ENCODE measurements at places on chromosomes 16 and 17.

- no peak for DNase-seq
Observed at GRCh38 chr17:64326420-64327054, 63.5 kb upstream of the TEX2 start.

DNA sequence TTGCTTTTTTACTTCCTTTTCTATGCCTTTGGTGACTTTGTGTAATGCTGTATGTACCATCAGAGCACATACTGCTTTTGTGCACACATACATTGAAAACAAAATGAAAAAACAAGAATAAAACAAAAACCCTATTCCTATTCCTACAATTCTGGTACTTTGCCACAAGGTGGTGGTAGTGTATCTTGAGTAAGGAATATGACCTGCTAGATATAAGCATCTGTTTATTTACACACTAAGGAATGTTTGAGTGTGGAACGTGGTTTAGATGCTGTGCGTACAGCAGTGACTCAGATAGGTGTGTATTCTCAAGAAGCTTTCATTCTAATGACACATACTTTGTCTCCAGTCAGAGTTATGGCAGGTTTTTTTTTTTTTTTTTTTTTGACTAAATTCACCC lies 606.2 kb downstream of the WWOX start:
- no peak for DNase-seq

- no peak for DNase-seq
Observed at GRCh38 chr16:89687092-89687940, 827 bp downstream of the CDK10 start.

GRCh38 chr16:24825696-24826095 lies 20.1 kb upstream of the SLC5A11 start:
- DNase-seq = no peak

GRCh38 chr16:81481207-81481821 lies 36.7 kb downstream of the CMIP start:
- no peak for DNase-seq

DNA sequence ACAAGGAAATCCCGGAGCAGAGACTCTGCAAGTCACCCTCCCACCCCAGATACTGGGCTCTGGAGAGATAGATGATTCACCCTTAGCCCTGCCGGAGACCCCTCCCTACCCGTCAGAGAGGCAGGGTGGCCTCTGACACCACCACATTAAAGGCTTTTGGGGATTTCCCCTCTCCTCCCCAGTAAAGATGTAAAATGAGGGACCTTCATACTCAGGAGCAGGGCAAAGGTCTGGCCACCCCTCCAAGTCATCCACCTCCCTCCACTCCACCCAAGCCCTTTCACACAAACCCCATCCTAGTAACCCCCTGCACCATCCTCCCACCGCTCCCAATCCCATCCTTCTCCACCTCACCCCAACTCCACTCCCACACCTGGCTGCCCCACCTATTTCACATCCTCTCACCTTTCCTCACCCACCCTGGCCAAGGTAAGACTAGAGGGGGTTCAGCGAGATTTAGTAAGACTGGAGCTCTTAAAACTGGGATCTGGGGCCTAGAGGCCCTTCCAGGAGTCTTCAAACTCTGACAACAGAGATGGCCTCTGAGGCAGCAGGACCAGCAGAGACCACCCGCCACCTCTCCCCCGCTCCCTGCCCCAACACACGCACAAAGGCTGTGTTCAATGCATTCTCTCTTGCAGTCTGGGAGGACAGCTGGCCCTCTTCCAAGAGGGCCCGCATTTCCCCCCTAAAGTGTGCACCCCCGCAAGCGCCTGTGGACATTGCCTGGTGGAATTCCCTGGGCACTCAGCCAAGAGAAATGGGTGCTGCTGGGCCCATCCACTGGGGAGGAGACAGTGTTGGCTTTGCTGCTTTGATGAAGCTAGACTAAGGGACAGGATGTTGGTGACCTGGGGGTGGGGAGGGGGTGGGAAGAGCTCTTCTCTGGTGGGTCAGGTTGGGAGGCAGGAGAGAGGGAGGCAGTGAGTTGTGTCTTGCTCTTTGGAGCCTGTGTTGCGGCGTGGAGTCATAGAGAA lies 1.1 kb downstream of the ABAT start:
- no peak for DNase-seq

- DNase-seq = no peak
Observed at GRCh38 chr17:78242024-78242742, 10.8 kb downstream of the TMEM235 start.

GRCh38 chr16:58938811-58939210 lies 204.7 kb upstream of the GOT2 start:
- DNase-seq = no peak

- DNase-seq = no peak
Observed at GRCh38 chr17:10292057-10292937, 80.5 kb downstream of the MYH13 start.

GRCh38 chr17:48523010-48523409 lies 7.8 kb downstream of the HOXB1 start:
- no peak for DNase-seq

DNA sequence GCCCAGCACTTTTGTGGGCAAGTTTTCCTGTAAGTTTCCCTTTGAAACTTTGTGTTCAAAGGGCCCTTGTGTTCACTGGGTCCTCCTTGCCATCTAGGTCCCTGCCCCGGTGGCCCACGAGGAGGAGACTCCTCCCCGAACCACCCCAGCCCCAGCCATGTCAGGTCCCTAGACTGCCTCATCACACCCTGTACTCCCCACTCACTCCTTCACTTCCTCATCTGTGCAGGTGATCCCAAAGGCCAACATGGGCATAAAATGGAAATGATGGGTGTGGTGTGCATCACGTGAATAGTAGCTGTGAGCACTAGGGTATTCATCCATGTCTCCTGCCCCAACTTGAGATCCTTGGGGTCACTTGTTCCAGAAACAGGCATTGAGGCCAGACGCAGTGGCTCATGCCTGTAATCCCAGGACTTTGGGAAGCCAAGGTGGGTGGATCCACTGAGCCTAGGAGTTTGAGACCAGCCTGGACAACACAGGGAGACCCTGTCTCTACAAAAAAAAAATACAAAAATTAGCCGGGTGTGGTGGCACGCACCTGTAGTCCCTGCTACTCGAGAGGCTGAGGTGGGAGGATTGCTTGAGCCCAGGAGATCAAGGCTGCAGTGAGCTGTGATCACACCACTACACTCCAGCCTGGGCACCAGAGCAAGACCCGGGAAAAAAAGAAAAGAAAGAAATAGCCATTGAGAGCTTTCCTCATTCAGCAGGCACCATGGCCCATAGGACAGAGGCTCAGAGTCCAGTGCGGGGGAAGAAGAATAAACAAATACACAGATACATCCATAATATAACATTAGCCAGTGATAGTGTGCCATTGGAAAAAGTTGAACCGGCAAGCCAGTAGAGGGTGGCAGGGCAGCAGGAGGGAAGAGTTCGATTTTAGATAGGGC lies 74.5 kb downstream of the KATNIP start:
- DNase-seq = no peak

GRCh38 chr16:73793260-73793659 lies 503.4 kb upstream of the PSMD7 start:
- DNase-seq = no peak

- DNase-seq = no peak
Observed at GRCh38 chr17:50155115-50155819, 4.8 kb upstream of the PPP1R9B start.

DNA sequence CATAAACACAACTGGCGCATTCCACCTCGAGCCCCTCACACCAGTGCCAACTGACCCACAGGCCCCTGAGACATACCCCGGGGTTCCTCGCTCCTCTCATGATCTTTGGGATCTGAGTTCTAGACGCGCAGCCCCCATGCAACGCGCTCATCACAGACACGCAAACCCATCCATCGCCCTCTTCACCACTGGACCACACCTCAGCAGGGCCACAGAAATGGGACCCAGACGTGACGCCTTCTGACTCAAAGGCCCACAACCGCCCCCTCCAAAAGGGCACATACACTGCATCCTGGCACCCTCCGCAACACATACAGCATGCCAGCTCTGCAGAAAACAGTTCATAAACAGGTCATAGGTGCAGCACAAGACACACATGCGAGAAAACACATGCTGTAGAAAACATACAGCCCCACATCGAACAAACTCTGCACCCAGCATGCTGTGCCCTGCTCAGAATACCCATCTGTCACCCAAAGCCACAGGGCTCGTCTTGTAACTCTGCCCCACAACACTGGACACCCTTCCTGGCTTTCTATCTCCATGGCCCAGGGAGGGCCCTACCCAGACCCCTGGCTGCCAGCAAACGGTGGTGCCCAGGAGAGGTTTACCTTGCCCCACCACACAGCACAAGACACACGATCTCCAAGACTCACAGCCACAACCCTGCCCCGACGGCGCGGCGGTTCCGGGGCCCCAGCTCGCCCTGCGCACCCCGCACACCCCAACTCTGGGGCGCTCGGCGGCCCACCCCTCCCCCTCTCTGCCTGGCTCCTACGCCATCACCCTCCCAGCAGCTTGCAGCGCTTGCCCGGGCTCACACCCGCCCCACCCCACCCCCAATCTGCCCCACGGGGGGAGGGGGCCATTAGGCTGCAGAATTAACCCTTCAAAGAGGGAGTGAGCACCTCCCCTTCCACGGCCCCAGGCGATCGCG lies 887 bp downstream of the ZBTB4 start:
- no peak for DNase-seq

- DNase-seq = no peak
Observed at GRCh38 chr17:74179576-74179975, 23.9 kb upstream of the RPL38 start.

GRCh38 chr16:12214509-12214908 lies 238.0 kb downstream of the SNX29 start:
- DNase-seq = no peak

GRCh38 chr17:38885728-38886642 lies 16.1 kb downstream of the LASP1 start:
- no peak for DNase-seq

DNA sequence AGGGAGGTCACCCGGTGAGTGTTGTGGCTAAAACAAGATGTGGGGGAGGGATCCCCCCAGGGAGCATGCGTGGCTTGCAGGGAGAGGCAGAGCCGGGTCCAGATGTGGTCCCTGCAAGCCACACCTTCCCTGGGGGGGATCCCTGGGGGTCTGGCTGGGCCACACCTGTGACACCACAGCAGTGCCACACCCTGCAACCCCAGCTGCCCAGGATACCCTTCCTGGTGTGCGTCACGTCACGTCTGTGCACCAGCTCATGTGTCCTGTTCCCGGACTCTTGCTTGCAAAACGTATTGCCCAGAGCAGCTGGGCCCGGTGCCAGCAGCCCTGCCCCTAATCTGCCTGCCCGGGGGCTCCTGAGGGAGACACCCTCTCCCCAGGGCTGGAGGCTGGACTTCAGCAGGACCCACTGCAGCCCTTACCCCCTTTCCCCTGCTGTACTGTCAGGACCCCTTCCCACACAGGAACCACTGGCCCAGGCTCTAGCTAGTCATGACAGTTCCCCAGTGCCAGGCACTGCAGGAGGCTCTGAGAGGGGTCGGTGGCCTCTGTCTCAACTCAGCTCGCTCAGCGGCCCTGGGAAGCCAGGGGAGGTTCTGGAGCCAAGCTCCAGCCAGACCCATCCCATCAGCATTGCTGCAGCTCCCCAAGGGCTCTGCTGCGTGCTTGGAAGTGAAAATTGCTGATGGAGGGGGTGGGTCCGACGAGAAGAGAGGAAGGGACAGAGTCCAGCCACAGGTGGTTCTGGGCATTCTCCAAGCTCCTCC lies 25.8 kb upstream of the ACSF3 start:
- DNase-seq = no peak

GRCh38 chr17:43479948-43480347 lies 3.8 kb upstream of the DHX8 start:
- no peak for DNase-seq

- no peak for DNase-seq
Observed at GRCh38 chr16:85554889-85555718, 58.0 kb upstream of the GSE1 start.

GRCh38 chr16:11784038-11784369 lies 13.1 kb downstream of the ZC3H7A start:
- DNase-seq = no peak

- no peak for DNase-seq
Observed at GRCh38 chr16:85861095-85861825, 37.7 kb upstream of the IRF8 start.

DNA sequence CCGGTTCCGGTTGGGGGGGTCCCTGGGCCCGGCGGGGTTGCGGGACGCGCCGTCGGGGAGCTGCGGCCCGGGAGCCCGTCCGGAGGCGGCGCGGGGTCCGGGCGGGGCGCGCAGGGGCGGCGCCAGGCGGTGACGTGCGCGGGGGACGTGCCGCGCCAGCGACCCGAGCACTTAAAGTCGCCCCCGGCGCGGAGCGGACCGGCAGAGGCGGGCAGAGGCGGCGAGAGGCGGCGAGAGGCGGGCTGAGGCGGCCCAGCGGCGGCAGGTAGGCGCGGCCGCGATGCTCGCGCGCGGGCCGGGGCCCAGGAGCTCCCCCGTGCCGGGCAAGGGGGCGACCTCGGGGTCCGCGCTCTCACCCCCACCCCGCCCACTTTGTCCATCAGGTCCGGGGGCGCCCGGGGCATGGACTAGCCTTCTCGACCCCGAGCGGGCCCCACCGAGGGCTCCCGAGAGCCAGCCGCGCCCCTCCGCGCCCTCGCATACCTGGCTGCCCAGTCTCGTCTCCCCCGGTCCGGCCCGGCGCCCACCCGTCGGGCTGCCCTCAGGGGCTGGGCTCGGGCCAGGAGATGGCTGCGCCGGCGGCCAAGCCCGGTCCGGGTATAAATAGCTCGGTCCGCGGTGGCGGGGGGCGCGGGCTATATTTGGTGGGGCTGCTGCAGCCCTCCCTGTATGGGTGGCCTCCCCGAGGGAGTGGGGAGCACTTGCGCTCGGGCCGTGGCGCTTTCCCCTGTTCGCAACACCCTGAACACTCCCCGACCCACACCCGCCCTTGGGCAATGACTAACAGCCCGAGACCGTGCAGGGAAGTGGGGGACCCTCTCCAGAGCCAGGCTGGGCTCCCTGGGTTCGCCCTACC lies at the start of gene SLC16A3:
TSS of gene SLC16A3 (plus strand) at position 201 of the 856 bp plus-strand sequence. CDS start 6,967 bp downstream, outside the sequence.
- no peak for DNase-seq

DNA sequence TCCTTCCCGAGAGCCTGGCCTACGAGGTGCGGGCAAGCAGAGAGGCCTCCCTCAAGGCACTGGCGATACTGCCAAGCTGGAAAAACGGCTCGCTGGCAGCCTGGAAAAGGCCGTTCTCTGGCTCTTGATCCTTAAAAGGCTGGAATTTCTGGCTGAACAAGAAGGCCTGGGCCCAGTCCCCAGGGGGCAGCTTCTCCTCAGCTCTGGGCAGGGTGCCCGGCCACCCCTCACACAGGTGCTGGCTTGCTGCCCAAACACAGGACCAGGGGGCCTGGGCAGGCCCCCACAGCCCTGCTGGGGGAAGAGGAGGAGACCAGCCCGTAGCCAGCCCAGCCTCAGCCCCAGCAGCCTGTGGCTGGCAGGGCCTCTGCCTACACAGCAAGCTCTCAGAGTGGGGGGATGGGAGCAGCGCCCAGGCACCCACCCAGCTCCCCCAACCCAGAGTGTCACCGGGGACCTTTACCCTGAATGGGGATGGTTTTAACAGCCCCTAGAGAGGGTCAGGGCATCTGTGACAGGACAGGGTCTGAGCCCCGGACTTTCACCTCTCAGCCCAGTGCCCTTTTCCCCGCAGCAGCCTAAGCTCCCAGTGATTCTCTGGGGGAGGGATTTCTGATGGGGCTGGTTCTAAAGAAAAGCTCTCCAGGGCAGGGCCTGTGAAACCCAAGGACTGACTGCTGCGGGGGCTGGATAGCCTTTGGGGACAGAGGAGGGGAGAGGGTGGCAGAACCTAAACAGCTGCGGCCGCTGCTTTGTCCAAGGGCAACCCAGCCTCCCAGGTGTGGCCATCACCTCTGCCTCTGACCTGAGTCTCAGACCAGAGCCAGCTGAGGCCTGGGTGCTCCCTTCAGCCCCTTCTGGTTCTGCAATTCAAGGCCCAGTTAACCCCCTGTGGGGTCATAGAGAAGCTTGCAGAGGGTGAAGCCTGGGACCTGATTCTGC lies 38.6 kb upstream of the TOB1 start:
- DNase-seq = no peak
